T-helper 2 cell (primary cell): ENCODE measurements at places on chromosomes 1 and 21.

DNA sequence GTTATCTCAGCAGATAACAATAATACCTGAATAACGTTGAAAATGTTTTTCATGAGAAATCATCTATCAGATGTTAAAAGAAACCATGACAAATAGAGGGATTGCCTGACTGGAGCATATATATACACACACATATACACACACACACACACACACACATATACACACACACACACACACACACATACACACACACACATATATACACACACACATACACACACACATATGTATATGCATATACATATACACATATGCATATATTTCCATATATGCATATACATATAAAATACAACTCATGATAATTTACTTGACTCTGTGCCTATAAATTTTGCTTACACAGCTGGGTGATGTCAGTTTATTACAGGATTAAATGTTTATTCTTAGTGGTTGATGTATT is 847.3 kb upstream of the ADAMTS5 start:
- no peak for DNase-seq

DNA sequence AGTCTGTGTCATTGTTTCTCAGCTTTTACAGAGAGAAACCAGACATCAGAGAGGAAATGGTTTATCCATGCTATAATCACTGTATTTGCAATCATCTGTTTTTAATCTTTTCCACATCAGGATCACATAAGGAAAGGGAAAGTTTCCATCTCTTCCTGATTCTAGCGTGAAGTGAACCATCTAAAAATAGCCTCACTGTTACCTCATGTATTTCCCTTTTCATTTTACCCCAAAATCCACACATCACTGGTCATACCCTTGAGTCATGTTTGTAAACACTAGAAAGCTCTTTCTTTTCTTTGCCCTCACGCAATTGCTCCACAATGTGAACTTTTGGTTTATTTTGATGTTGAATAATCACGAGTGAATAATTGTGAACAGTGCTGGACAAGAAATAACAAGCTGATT is 146.0 kb downstream of the PLA2G4A start:
- no peak for DNase-seq

GRCh38 chr1:9539829-9540550 is 725 bp downstream of the SLC25A33 start:
- DNase-seq, result peak; percentile 23

DNA sequence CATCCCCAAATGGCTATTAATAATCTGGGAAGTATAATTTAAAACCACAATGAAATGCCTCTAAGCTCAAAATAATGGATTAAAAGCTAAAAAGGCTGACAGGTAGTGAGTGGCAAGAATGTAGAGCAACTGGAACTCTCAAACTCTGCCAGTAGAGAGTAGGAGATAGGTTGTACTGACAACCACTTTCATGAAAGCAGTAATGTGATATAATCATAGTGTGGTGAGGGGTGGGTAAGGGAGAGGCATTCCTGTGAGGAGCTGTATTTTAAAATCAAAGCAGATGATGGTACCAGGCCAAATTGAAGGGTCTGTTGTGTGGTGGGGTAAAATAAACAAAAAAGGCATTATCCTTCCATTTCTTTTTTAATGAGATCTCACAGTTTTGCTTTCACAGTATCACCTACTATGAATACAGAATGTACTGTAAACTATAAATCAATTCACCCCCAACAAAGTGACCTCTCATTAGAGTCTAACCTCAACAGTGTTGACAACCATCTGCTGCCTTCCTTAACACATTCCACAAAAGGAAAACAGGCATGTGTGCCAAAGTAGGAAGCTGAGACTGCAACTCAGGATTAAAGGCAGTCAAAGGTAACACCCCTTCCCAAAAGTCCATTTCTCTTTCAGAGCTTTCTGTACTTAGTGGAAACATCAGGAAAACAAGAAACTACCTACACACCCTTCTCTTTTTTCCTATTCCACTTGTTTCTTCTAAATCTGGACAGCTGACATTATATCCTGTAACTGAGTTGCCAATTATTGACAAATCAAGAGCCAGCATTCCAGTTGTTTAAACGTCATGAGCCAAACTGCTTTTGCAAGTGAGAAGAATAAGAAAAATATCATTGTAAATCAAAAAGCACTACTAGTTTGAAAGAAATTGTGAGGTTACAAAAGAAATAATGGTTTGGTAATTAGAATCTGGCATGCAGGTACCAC is 130.8 kb downstream of the FAF1 start:
- DNase-seq, result no peak

DNA sequence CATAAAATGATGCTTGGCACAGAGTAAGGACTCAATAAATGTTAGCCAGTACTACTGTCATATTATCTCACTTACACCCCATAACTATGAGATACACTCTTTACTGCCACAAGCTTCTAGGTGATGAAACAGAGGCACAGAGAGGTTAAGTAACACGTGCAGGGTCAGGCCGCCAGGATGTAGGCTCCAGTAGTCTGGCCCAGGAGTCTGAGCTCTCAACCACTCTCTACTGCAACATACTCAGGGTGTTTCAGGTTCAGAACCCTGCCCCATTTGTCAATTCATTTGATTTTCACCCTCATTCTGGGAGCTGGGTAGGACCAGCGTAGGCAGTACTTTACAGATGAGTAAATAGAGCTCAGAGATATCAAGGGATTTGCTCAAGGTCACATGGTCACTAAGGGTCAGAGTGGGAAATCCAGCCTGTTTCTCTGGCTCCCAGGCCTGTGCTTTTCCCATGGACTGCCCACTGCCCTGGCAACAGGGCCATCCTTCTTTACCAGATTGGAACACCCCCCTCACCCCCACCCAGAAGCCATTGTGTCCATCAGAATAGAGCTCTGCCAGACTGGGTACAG is 21.2 kb downstream of the IQGAP3 start:
- DNase-seq, result no peak

GRCh38 chr1:160721473-160721872 is 9.9 kb upstream of the CD48 start:
- no peak for DNase-seq

- DNase-seq, result no peak
These were observed 28.1 kb downstream of the SPSB1 start for GRCh38 chr1:9320520-9321479.

- no peak for DNase-seq
These were observed 18.1 kb upstream of the POFUT2 start for GRCh38 chr21:45305836-45306235.

- DNase-seq, result no peak
These were observed 178.7 kb downstream of the TNR start for GRCh38 chr1:175564723-175565122.

DNA sequence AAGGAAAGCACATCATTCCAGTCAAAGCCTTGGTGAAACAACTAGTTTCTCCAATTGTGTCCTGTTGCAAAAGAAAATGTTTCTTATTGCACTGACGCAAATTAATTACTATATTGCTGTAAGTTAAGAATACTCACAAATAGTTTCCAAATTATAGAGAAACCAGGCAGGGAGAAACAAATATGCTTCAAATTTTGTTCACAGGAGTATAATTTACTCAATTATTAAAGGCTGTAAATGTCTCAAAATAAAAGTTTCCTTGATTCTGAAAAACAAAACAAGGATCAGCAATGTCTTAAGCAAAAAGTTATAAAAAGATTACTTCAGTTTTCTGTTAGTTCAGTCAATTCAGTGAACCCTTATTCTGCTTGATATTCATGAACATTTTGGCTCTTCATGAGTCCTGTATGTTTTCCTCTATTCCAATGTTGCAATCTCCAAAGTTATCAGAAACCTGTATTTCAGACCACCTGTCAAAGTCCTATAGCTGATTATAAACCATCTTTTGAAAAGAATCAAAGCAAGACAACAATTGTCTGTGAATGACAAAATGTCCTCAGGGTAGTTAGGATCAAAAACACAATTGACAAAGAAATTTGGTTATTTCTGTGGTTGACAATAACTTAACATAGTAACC is 11.7 kb upstream of the SYPL2 start:
- DNase-seq, result no peak

DNA sequence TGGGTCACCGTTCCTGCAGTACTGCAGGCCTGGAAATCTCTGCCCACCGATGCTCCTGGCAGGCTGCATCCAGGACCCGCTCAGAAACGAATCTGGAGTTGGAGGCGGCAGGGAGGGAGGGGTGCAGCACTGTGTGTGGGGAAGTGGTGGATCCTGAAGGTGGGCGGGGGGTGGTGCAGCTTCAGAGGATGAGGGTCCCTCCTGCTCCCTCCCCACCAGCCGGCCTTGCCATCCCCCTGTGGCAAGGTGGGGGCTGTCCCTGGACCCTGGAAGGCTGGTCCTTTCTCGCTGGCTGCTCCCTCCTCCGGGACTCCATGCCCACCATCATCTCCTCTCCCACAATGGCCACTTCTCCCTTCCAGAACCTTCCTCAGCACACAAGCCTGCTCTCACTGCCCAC is 60.4 kb downstream of the B3GALT5 start:
- no peak for DNase-seq

GRCh38 chr1:109149874-109150601 is 36.1 kb downstream of the ELAPOR1 start:
- no peak for DNase-seq

GRCh38 chr1:180137776-180138175 is 16.9 kb upstream of the QSOX1 start:
- no peak for DNase-seq

- no peak for DNase-seq
These were observed 22.4 kb downstream of the VTCN1 start for GRCh38 chr1:117188170-117188815.

DNA sequence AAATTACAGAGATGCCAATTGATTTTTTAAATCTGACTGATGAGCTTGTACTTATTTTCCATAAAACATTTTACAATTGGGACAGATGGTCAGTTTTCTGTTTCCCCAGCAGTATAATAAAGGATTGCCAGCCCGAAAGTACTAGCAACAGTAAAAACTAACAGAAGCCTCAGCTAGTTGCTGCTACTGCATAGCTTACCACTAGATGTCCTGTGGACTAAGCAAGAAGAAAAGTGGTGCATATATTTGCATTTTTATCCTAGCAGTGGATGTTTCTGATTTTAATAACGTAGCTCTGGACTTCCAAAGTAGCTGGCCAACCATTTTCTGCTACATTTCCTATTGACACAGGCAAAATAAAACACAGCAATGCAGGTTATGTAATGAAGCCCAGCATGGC is 241.5 kb downstream of the BARHL2 start:
- no peak for DNase-seq

GRCh38 chr21:38995731-38996130 is 187.5 kb downstream of the PSMG1 start:
- DNase-seq, result no peak

DNA sequence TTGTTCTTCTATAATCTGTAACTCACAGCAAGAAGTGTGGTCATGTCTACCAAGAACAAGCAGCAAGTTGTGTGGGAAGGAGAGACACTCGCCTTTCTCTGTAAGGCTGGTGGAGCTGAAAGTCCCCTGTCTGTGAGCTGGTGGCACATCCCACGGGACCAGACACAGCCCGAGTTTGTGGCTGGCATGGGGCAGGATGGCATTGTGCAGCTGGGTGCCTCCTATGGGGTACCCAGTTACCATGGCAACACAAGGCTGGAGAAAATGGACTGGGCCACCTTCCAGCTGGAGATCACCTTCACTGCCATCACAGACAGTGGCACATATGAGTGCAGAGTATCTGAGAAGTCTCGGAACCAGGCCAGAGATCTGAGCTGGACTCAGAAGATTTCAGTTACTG is 15.5 kb downstream of the CD101 start:
- DNase-seq, result no peak

- DNase-seq, result no peak
These were observed 20.0 kb upstream of the TACSTD2 start for GRCh38 chr1:58597076-58597475.

DNA sequence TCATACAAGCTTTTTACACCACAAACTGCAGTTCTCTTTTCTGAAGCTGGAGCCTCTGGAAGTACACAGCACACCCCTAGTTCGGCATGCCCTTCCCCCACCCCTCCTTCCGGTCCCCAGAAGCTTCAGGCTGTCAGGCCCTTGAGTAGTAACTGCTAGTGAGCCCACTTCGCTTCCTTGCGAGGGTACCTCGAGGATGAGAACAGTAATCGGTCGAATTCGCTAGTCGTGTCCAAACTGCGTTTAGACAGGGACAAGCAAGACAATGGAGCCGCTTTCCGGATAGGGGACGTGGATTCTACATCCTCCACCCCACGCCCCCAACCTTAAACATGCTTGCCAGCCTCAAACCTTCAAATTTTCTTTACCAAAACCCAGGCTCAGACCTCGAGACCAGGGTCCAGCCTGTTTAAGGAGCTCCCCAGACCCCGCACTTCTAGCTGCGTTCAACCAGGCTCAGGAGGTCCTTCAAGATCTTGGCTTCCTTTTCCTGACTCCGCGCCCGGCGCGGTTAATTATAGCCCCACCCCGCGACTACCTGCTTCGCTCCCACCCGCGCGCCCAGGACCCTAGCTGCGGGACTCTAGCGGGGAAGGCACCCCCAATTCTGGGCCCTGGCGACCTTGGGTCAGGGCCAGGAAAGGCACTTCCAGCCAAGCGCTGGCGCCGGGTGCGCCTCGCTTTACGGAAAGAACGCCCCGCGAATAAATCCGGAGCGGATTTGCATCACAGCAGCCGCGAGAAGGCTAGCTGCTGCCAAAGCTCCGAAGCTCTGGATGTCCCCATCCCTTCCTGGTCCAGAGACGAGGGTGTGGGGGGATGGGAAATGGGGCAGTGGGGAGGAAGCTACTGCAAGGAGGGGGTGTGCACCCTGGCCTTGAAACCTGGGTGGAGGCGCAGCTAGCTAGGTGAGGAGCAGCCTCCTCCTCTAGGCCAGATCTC is 8.1 kb upstream of the TSPAN1 start:
- no peak for DNase-seq

- no peak for DNase-seq
These were observed 201.2 kb upstream of the PTGFR start for GRCh38 chr1:78289603-78290002.

- peak; percentile 36 for DNase-seq
These were observed 27.5 kb downstream of the ARID1A start for GRCh38 chr1:26723013-26723991.

DNA sequence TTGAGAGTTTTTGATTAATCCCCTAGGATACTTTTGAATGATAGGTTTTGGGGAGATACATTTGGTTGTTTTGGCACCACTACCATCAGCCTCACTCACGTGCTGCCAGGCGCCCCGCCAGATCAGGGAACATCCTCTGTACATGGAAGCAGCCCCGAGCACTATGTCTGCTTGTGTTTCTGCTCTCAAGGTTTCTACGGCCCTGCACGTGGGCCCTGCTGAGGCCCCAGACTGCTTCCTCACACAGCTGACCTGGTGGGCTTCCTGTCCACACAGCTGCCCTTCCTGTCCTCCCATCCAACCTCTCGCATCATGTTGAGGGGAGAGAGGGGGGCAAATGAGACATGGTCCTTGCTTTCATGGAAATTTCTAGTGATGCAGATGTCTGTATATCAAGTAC is 20.0 kb downstream of the ADARB1 start:
- no peak for DNase-seq

- DNase-seq, result no peak
These were observed 16.8 kb downstream of the FNDC7 start for GRCh38 chr1:108729481-108729880.
